ENCODE measurements at places on chromosomes 12 and 14. TPM values are rescaled to one million over a fixed set of nuclear protein-coding genes. Genes with fewer than 3 reads are reported as not detected.

The C12orf54 gene
- not detected for total RNA-seq

DNA sequence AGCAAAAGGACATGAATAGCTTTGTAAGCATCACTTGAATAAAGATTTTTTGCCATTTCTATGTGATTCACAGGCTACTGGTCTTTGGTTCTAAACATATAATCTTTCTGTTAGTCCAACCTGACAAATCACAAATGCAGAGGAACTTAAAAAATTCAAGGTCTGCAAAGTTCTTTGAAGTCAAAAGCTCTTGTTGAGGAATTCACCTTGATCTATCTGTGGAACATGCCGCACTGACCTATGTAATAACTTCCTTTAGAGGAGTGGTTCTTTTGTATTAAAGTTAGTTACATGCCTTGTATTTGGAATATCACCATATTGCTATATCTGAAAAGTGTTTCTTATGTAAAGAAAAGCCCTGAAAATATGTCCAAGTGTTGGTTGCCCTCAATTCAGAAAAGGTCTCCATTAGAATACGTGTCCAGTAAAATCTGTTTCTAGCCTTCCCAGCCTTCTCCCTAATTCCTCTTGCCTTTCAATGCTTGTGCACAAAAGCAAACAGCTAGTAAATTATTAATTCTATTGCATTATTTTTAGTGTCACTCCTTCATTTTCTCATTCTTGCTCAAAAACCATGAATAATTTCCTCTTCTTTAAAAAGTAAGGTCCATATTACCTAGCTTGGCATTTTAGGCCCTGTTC lies 1192.8 kb downstream of the FLRT2 start:
- no peaks in the 10 kb centered on the region for H3K36me3 ChIP-seq
- no peak overlapping the region for H3K4me3 ChIP-seq
- H3K27ac ChIP-seq: no peak overlapping the region
- H3K4me1 ChIP-seq: no peaks in the 10 kb centered on the region
- no peaks in the 10 kb centered on the region for H3K27me3 ChIP-seq
- no peak for DNase-seq

The CLEC1B gene
- total RNA-seq: not detected

The SAV1 gene
- 38.0 TPM for total RNA-seq

DNA sequence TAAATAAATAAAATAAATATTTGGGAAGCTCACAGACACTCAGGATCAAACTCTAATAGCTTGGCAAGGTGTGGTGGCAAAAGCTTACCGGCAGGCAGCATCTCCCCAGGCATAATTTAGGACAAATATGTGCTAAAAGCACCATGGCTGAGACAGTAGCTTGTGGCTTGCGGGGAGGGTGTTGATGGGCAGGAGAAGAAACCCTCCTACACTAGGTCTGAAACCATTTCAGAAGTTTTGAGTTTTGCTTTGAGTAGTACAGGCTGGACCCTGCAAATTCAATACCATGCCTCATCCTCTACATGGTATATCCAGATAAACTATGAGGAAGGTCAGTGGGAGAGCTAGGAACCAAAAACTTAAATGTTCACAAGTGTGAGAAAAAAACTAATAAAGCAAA lies 33.1 kb downstream of the MAP3K9 start:
- no peak overlapping the region for H3K27ac ChIP-seq
- H3K36me3 ChIP-seq: no peaks in the 10 kb centered on the region
- DNase-seq: no peak
- no peaks in the 10 kb centered on the region for H3K27me3 ChIP-seq
- no peaks in the 10 kb centered on the region for H3K4me1 ChIP-seq

The GLS2 gene
- not detected for total RNA-seq

The MORN3 gene
- 0.34 TPM for total RNA-seq

GRCh38 chr12:75103822-75104221 lies 105.8 kb downstream of the KCNC2 start:
- no peaks in the 10 kb centered on the region for H3K36me3 ChIP-seq
- H3K27me3 ChIP-seq: no peaks in the 10 kb centered on the region

DNA sequence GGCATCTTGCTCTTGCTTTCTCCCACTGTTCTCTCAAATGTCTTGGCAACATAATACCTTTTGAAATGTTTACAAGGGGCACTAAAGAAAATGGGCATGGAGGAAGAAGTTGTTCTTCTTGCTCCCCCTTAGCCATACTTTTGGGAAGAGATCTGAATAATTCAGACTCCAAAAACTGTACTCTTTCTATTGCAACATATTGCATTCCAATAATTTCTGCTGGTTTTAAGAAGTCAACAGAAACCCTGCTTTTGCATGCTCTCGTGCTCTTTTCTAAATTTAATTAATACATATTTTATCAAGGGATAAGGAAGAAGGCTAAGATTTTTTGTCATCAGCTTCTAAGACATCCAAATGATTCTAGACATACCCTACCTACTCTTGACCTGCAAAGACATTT lies 409.9 kb upstream of the SOX5 start:
- no peak for DNase-seq
- H3K27me3 ChIP-seq: no peaks in the 10 kb centered on the region
- H3K36me3 ChIP-seq: no peaks in the 10 kb centered on the region
- H3K27ac ChIP-seq: no peak overlapping the region

DNA sequence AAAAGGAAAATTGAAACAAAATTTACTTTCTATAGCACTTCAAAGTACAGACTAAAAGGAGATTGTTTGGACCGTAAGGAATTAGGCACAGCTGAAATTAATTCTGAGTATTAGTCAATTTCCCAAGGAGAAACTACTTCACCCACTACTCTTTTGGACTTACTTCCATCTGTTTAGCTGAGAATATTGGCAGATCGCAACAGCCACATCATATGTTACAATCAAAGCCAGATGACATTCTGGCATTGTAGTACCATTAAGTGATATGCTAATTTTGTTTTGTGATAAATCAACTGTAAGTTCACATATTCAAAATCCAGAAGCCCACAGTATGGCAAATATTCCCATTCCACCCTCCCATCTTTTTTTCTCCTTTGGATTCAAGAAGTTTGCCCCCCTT lies 47.1 kb upstream of the ANKS1B start:
- no peaks in the 10 kb centered on the region for H3K27me3 ChIP-seq
- no peaks in the 10 kb centered on the region for H3K4me1 ChIP-seq
- H3K36me3 ChIP-seq: no peaks in the 10 kb centered on the region
- no peak for DNase-seq
- no peak overlapping the region for H3K27ac ChIP-seq

The PSMC1 gene
- 132 TPM for total RNA-seq

DNA sequence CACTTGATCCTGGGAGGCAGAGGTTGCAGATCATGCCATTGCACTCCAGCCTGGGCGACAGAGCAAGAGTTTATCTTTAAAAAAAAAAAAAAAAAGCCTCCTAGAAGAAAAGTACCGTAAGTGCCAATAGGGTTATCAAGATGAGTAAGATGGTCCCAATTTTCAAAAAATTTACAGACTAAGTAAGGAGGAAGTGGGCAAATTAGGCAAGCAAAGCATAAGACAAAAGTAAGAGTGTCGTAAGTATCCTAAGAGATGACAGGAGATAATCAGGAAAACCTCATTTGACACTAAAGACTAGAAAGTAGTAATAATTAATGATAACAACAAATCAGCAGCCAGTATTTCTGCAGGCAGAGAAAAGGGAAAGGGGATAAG lies 12.2 kb downstream of the PYM1 start:
- no peak overlapping the region for H3K4me3 ChIP-seq
- DNase-seq: no peak
- no peaks in the 10 kb centered on the region for H3K27me3 ChIP-seq
- H3K4me1 ChIP-seq: peaks cover 47% of the 10 kb centered on the region
- no peak overlapping the region for H3K27ac ChIP-seq

- no peak for DNase-seq
- H3K36me3 ChIP-seq: no peaks in the 10 kb centered on the region
- no peaks in the 10 kb centered on the region for H3K27me3 ChIP-seq
- H3K4me1 ChIP-seq: no peaks in the 10 kb centered on the region
Observed at GRCh38 chr12:110228756-110229155, 52.3 kb upstream of the ATP2A2 start.

The WNT5B gene
- 0.52 TPM for total RNA-seq

The APOF gene
- total RNA-seq: 0.17 TPM

- H3K27ac ChIP-seq: no peak overlapping the region
- no peak for DNase-seq
- H3K4me1 ChIP-seq: peaks cover 4% of the 10 kb centered on the region
- H3K36me3 ChIP-seq: no peaks in the 10 kb centered on the region
- H3K4me3 ChIP-seq: no peak overlapping the region
Observed at GRCh38 chr12:71018682-71019081, 98.1 kb upstream of the PTPRR start.

- no peaks in the 10 kb centered on the region for H3K36me3 ChIP-seq
- DNase-seq: no peak
- no peak overlapping the region for H3K4me3 ChIP-seq
- H3K27ac ChIP-seq: no peak overlapping the region
- no peaks in the 10 kb centered on the region for H3K4me1 ChIP-seq
- H3K27me3 ChIP-seq: no peaks in the 10 kb centered on the region
Observed at GRCh38 chr14:101369194-101369915, 191.9 kb upstream of the DIO3 start.

The PTPN11 gene
- 181 TPM for total RNA-seq

DNA sequence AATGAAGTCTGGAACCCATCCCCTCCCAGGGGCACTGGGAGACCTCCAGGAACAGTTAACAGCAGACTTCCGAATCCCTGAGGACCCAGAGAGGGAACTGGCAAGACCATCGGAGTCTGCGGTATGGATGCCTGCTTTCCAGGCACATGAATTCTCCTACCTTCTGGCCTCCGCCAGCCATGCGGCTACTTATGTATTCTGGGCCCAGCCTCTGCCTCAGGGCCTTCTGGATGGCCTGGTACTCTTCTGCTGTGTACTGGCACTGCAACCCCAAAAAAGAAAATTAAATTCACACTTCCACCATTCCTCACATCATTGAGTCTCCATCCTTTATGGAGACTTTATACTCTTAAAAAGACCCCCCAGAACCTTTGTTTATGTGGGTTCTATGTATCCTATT lies 18.4 kb downstream of the RAD52 start:
- peaks cover 35% of the 10 kb centered on the region for H3K36me3 ChIP-seq
- DNase-seq: no peak
- H3K4me3 ChIP-seq: no peak overlapping the region
- H3K27me3 ChIP-seq: no peaks in the 10 kb centered on the region
- no peak overlapping the region for H3K27ac ChIP-seq

GRCh38 chr12:44389896-44390295 lies 486.2 kb downstream of the NELL2 start:
- no peak overlapping the region for H3K4me3 ChIP-seq
- no peaks in the 10 kb centered on the region for H3K4me1 ChIP-seq
- H3K36me3 ChIP-seq: no peaks in the 10 kb centered on the region
- DNase-seq: no peak

DNA sequence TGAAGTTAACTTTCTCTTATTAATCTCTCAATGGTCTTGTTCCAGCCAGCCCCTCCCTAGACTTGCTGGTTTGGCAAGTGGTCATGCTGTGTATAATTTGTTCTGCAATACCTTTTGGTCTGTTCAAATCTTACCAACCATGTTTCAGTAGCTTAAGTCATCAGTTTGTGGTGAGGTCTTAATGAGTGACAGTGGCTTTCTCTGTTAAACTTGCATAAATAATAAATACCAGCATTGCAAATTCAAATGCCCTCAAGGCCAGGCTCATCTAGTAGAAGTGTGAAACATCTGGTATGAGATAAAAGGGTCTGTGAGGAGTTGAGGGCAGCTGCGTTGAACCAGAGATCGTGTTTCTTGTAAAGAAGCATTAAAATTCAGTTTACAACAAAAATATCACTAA lies 319.5 kb downstream of the TMEM117 start:
- no peaks in the 10 kb centered on the region for H3K4me1 ChIP-seq
- no peak for DNase-seq
- H3K4me3 ChIP-seq: no peak overlapping the region
- H3K27me3 ChIP-seq: no peaks in the 10 kb centered on the region
- no peak overlapping the region for H3K27ac ChIP-seq

GRCh38 chr14:102955636-102956408 lies 33.4 kb downstream of the AMN start:
- peaks cover 36% of the 10 kb centered on the region for H3K36me3 ChIP-seq
- DNase-seq: no peak
- H3K4me3 ChIP-seq: no peak overlapping the region
- no peaks in the 10 kb centered on the region for H3K27me3 ChIP-seq
- no peak overlapping the region for H3K27ac ChIP-seq
- H3K4me1 ChIP-seq: no peaks in the 10 kb centered on the region

DNA sequence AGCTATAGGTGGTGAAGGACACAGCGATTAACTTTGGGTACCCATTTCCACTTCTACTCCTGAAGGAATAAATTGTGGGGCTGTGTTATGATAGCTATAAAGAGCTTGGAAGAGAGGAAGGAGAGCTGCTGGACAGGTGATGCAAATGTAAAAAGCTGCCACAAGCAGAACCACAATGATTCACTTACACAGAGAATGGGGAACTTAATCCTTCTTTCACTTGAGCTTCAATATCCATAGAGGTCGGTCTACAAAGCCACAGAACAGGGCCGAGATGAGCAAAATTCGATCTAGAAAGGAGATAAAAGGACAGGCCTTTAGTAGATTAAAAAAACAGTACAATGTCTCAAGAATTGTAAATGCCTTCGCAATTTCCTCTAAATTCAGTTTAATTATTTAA lies 831.1 kb downstream of the LRFN5 start:
- H3K4me3 ChIP-seq: no peak overlapping the region
- no peaks in the 10 kb centered on the region for H3K27me3 ChIP-seq
- H3K4me1 ChIP-seq: no peaks in the 10 kb centered on the region
- no peak overlapping the region for H3K27ac ChIP-seq
- DNase-seq: no peak

The FAM181A gene
- total RNA-seq: not detected

DNA sequence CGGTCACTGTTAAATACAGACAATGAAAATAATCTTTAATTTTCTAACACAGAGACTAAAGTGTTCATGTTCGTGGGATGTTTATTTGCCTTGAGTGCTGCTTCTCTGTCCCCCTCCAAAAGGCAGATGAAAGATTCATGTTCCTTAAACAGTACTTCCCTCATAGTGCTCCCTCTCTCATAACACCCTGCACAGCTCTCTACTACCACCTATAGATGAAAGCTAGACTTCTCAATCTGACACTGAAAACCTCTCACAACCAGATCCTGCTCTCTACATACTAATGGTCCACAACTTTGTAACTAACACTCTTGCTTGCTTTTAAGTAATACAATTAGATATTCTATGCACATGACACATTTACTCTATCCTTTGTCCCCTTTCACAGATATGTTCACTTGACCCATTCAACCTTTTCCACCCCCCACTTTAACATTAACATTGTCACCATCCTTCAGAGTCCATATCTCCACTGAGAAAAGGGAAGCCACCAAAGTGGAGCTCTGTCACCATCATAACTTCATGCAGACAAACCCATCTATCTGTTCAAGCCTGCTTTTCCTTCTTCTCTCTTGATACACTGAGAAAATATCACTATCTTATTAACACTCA lies 266.4 kb upstream of the USP15 start:
- no peaks in the 10 kb centered on the region for H3K27me3 ChIP-seq
- H3K27ac ChIP-seq: no peak overlapping the region
- no peaks in the 10 kb centered on the region for H3K36me3 ChIP-seq
- no peak overlapping the region for H3K4me3 ChIP-seq
- no peaks in the 10 kb centered on the region for H3K4me1 ChIP-seq

- no peaks in the 10 kb centered on the region for H3K36me3 ChIP-seq
- no peak for DNase-seq
- no peaks in the 10 kb centered on the region for H3K27me3 ChIP-seq
- no peak overlapping the region for H3K4me3 ChIP-seq
Observed at GRCh38 chr12:23536293-23536692, 413.2 kb downstream of the SOX5 start.

Data from HCT116 (cell line).